ENCODE measurements at places on chromosomes 6 and 20.
A peak's percentile ranks its signal among the peaks of the same experiment; 100 is the strongest.

- DNase-seq = no peak
Measured at GRCh38 chr6:6738922-6739716, 150.6 kb downstream of the LY86 start.

DNA sequence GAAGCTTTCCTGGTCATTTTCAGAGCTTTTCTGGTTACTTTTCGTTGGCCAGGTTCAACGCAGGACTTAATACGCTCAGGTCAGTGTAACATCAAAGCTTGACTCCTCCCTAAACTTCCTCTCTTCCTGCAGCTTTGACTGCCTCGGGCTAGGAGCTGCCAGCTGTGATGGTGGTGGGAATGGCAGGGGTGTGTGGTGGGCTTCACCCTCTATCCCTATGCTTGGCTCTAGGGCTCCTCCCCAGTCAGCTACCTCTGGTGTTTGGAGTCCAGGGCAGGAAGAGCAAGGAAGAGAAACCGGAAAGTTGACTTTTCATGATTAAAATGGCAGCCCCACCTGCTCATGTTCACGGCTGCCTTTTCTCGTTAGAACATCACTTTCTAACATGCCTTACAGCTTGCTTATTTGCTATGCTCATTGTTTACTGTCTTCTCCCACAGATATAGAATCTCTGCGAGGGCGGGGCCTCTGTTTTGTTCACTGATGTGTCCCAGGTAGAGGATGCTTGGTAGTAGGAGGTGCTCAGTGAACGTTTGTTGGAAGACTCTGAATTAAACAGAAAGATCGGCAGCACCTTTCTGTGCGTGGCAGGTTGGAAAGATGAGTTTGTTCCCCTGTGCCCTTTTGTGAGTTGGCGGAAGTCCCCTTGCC lies 16.1 kb upstream of the PPP1R14C start:
- DNase-seq = no peak

- DNase-seq = no peak
Measured at GRCh38 chr6:116438590-116439448, 22.4 kb upstream of the CALHM6 start.

DNA sequence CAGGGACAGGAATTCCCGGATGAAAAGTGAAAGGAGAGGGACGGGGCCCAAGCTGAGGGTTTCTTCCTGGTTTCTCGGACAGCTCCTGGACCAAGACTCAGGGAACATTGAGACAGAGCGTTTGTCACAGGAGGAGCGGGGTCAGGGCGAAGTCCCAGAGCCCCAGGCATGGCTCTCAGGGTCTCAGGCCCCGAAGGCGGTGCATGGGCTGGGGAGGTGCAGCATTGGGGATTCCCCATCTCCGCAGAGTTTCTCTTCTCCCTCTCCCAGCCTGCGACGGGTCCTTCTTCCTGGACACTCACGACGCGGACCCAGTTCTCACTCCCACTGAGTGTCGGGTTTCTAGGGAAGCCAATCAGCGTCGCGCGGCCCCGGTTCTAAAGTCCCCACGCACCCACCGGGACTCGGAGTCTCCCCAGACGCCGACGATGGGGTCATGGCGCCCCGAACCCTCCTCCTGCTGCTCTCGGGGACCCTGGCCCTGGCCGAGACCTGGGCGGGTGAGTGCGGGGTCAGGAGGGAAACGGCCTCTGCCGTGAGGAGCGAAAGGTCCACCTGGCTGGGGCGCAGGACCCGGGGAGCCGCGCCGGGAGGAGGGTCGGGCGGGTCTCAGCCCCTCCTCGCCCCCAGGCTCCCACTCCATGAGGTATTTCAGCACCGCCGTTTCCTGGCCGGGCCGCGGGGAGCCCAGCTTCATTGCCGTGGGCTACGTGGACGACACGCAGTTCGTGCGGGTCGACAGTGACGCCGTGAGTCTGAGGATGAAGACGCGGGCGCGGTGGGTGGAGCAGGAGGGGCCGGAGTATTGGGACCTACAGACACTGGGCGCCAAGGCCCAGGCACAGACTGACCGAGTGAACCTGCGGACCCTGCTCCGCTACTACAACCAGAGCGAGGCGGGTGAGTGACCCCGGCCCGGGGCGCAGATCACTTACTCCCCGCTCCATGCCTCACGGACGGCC lies 54.6 kb upstream of the POLR1H start:
- DNase-seq = peak; percentile 64

DNA sequence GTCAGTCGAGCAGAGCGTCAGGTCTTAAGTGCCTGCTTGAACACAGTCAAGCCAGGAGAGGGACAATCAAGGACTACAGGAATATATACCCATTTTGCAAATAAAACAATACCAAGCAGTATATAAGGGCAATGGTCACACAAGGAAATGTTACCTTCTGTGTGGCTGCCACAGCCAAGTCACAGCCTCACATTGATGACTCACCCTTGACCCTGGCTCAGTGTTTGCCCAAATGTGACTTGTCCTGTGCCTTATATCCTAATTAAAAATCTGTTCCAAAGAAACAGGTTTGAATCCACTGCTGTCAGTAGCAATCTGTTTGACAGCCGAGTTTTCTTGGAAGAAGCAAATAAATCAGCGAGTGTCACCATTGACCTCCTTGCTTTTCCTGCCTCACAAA lies 34.3 kb downstream of the C6orf89 start:
- no peak for DNase-seq
